Fibroblast of villous mesenchyme (primary cell): ENCODE measurements at places on chromosomes 5 and 9. TPM values are rescaled to one million over a fixed set of nuclear protein-coding genes. Genes with fewer than 3 reads are reported as not detected.

- DNase-seq, result peak; percentile 60
These were observed 20.5 kb upstream of the NDST1 start for GRCh38 chr5:150487199-150488061.

BHMT2 gene
- total RNA-seq, result 21.3 and 34.5 TPM in 2 replicates

DNA sequence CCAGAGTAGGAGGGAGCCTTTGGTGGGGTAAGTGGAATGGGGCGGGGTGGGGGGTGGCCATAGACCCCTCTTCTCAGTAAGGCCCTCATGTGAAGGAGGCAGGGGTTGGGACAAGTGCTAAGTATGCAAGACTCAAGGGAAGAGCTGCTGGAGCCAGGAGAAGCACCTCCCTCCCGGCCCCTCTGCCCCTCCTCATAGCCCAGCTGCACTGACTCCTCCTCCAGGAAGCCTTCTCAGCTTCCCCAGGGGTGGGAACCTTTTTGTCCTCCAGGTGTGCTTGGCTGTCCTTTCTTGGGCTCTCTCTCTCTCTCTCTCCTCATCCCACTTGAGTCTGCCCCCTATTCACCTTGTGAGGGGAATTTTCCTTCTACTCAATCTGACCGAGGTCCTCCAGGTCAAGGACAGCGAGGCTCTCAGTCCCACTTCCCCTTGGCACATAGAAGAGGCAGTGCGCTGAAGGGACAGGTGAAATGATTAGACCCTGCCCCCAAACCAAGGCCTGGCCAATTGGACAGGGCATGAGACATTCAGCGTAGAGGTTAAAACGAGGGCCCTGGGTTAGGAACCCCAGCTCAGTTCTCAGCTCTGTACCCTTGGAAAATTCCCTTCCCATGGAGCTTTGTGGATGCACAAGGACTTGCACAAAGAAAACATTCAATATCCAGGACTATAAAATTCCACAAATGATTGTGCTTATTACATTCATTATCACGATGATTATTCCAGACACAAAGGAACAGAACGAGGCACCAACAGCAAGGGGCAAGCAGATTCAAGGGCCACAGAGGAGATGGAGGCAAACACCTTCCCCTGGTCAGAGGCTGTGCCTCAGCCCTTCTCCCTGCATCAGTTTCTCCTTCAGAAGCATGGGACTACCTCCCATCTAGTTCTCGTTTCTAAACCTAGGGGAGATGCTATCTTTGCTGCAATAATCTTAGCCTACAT is 45.6 kb upstream of the IL17B start:
- DNase-seq, result peak; percentile 60

PHYKPL gene
- total RNA-seq, result 31.5 and 32.2 TPM in 2 replicates

DNA sequence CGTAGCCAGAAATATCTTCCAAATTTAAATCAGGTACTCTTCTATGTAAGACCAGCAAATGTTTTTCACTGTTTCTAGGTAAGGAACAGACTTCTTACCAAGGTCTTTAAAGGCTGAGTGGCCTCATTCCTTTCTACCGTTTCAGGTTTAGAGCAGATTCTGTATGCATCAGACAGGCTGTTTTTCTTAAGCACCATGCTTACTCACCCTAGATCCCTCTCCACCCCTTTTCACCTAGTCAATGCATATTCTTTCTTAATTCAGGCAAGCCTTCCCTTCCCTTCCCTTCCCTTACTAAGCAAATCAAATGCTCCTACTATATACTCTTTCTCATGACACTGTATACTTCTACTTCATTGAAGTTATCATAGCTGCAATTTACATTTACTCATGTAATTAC is 70.7 kb downstream of the RFX3 start:
- DNase-seq, result no peak

GRCh38 chr5:96175090-96175489 is 213.4 kb upstream of the ELL2 start:
- DNase-seq, result no peak

DNA sequence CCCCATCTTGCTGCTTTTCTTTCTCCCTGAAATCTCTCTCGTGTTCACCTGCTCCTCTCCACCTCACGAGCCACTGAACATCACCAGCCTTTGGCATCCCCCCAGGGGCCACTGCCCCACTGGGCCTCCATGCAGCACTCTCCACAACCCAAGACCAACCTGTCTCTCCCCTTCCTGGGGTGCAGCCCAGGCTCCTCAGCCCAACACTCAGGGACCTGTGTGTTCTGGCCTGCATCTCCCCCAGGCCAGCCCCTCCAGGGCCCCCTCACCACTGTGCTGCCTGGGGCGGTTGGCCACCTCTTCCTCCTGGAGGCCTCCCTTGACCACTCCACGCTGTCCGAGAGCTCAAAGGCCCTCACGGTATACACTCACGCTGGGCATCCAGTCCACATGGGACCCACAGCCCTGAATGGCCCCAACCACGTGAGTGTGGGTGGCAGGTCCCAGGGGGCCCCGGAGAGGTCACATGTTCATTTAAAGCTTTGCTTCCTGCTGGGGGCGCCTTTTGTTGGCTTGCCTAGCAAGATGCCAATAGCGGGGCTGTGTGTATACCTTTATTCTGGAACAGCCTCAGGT is 453 bp upstream of the DOK3 start:
- DNase-seq, result no peak

DNA sequence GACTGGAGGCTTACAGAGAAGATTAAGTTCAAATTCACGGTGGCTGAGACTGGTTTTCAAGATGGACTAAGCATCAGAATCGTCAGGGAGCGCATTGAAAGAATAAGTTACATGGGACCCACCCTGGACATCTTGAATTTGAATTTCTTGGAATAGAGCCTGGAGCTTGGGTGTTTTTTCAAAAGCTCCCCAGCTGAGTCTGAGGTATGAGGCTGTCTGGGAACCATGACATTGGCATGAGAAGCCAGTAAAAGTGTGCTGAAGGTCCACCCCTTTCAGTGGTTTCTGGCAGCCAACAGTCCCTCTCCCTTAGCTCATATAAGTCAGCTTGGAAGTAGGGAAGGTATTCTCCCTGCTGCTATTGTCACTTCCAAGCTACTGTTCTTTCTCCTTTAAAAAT is 97.8 kb downstream of the MAST4 start:
- no peak for DNase-seq

DNA sequence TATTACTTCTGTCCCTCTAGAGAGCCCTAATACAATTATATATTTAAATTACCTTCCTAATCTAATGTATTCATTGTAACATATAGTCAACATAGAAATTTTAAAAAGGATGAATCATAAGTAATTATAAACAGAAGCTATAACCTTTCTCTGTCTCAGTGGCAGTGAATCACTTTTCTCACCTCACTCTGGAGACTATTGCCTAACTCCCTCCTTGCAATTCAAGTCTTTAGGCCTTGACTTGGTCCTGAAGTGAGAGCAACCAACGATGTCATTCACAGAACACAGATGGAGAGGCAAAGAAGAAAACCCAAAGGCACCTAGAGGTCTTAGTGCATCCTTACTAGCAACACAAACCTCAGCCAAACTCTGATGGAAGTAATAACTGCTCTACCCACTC is 133.3 kb upstream of the DPYSL3 start:
- DNase-seq, result peak; percentile 6

DMGDH gene
- 4.5 and 6.9 TPM in 2 replicates for total RNA-seq

GRCh38 chr5:59103303-59103702 is 520.4 kb downstream of the RAB3C start:
- DNase-seq, result no peak

- DNase-seq, result no peak
These were observed 731.5 kb downstream of the TLE1 start for GRCh38 chr9:80957801-80958200.

GRCh38 chr9:87479801-87480201 is 17.9 kb upstream of the DAPK1 start:
- DNase-seq, result peak; percentile 61

PCDHB15 gene
- total RNA-seq, result under 0.01 TPM in 2 replicates

SLCO6A1 gene
- under 0.01 and 0.32 TPM in 2 replicates for total RNA-seq

DNA sequence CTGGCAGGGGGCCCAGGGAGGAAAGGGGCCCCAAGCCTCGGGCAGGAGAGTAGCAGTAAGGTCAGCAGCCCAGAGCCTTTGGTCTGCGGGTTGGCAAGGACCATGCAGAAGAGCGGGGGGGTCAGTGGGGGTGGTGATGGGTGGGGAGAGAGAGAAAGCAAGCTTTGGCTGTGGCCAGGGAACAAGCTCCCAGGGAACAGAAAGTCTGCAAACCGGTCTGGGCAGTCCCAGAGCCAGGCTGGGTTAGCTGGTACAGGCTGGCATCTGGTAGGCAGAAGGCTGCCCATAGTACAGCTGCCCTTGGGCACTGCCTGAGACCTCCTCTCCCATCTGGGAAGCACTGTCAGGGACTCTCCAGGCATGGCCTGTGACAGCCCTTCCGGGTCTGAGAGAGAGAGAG is 10.5 kb upstream of the EPB41L4B start:
- peak; percentile 11 for DNase-seq

- DNase-seq, result no peak
These were observed 1272.3 kb upstream of the CDH9 start for GRCh38 chr5:28310696-28311095.

DNA sequence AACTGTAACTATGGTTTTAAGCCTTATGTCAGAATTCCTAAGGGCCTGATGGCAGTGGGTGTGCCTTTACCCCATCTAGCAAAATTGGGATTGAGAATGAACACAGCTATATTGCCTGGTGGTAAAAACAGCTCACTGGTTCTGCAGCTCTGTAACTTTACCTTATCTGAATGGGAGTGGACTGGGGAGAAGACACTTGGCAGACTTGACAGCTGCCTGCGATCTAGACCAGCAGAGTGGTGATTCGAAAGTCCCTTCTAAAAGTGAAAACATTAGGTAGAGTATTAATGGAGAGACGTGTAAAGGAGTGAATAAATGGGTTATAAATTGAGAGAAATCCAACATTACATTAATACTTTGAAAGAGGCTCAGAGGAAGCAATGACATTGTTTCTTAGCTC is 289.1 kb upstream of the EDIL3 start:
- no peak for DNase-seq

GRCh38 chr5:108521011-108521700 is 139.3 kb upstream of the FBXL17 start:
- peak; percentile 33 for DNase-seq

- no peak for DNase-seq
These were observed 154.8 kb downstream of the PAX5 start for GRCh38 chr9:36878986-36879982.

DNA sequence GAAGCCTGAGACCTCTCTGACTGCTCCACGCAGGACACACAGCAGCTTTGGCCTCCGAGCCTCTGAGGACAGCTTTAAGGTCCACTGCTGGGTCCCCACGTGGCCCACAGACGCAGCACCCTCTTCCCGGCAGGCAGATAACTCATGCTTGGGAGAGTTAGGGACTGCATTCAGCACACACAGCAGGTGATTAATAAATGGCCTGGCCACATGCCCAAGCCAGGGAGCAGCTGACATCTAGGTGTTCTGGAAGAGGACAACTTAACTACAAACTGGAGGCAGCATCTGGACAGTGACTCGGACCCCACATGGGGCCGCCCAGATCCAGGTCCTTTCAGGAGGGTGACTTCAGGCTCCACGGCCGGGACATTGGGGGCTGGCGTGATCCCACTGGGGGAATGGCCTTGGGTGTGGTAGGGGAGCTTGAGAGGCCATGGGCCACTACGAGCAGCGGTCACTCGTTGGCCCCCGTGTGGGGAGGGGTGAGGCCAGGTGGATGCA is 11.3 kb downstream of the NINJ1 start:
- no peak for DNase-seq

GRCh38 chr9:20988671-20989315 is 42.6 kb downstream of the HACD4 start:
- DNase-seq, result peak; percentile 23

DNA sequence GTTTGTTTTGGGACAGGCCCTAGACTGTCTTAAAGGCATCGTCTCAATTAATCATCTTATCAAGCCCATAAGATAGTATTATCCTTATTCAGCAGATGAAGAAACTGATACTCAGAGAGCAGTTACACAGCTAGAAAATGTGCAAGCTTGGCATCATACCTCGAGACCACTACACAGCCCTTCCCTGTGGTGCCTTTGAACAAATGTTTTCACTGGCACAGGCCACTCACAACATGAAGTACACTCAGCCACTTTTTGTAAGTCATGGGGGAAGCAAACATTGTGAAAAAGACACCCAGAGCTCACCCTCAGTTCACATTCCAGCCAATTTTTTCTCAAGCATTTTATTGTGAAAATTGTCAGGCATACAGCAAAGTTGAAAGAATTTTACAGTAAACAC is 122.5 kb downstream of the WDR41 start:
- DNase-seq, result no peak

TNFSF15 gene
- total RNA-seq, result 4.5 and 5.6 TPM in 2 replicates

DNA sequence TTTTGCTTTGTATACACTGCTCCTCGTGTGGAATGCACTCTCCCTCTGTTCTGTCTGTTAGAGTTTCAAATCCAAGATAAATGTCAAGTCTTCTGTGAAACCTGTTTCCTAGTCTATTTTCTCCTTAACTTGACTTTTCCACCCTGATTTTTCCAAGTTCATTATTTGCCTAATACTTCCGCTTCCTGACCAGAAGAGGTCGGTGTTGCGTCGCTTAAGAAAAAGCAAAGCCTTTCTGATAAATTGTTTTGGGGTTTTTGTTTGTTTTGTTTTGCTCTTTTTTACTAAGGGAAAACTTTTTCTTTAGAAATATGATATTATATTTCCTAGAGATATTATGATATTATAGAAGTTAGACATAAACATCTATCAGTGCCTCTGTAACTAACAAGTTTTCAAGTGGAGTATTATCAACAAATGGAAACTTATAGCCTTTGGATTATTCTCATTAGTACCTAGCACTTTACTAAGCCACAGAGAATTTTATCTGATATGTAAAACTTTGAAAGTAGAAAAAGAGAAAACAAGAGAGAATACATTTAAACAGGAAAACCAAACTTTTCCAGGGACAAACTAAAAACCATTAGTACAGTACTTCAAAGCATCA is 55.8 kb downstream of the PHAX start:
- DNase-seq, result peak; percentile 66

CANX gene
- total RNA-seq, result 628 and 886 TPM in 2 replicates

MATR3 gene
- 190 and 239 TPM in 2 replicates for total RNA-seq

GRCh38 chr5:101532430-101532829 is 629.3 kb upstream of the ST8SIA4 start:
- DNase-seq, result no peak

GRCh38 chr9:112867275-112867991 is 23.2 kb downstream of the SLC46A2 start:
- peak; percentile 90 for DNase-seq

- DNase-seq, result peak; percentile 80
These were observed 73.5 kb downstream of the NR6A1 start for GRCh38 chr9:124697326-124698200.

DAB2 gene
- 231 and 332 TPM in 2 replicates for total RNA-seq

- DNase-seq, result no peak
These were observed 3.0 kb upstream of the PCDH1 start for GRCh38 chr5:141880961-141881801.

JAKMIP2 gene
- 3.2 and 3.5 TPM in 2 replicates for total RNA-seq

- peak; percentile 97 for DNase-seq
These were observed at the start of the genes C9orf43 and POLE3 for GRCh38 chr9:113410207-113410864. TSS of gene C9orf43 (plus strand) at chr9:113410747. CDS start at chr9:113413494, 2,747 bp downstream. TSS of gene POLE3 (minus strand) at chr9:113410675. CDS start at chr9:113410293, 382 bp downstream.

ENTREP1 gene
- under 0.01 TPM in 1 of 2 replicates, not detected in the other for total RNA-seq

AJM1 gene
- 0.86 and 1.3 TPM in 2 replicates for total RNA-seq

DNA sequence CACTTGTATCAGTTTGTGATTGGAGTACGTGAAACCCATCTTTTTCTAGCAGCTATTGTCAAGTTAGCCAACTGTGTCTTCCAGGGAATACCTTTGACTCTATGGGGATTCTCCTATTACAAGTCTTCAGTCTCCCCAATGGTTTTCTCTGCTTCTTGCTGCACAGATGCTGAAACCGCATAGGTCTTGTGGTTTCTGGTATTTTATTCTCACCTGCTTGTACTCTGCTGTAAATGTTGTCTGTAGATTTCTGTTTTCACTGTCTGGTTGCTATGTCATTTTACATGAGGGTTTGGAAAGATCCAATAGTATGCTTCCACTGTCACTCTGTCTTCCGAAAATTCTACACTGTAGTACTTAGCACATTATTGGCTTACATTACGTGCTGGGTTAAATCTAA is 1196.9 kb upstream of the C9orf72 start:
- no peak for DNase-seq
